ENCODE measurements at places on chromosomes 5 and 9.
A peak's percentile ranks its signal among the peaks of the same experiment; 100 is the strongest.

GRCh38 chr5:33611877-33612276, 171.1 kb downstream of the TARS1 start:
- peak; percentile 30 for DNase-seq

DNA sequence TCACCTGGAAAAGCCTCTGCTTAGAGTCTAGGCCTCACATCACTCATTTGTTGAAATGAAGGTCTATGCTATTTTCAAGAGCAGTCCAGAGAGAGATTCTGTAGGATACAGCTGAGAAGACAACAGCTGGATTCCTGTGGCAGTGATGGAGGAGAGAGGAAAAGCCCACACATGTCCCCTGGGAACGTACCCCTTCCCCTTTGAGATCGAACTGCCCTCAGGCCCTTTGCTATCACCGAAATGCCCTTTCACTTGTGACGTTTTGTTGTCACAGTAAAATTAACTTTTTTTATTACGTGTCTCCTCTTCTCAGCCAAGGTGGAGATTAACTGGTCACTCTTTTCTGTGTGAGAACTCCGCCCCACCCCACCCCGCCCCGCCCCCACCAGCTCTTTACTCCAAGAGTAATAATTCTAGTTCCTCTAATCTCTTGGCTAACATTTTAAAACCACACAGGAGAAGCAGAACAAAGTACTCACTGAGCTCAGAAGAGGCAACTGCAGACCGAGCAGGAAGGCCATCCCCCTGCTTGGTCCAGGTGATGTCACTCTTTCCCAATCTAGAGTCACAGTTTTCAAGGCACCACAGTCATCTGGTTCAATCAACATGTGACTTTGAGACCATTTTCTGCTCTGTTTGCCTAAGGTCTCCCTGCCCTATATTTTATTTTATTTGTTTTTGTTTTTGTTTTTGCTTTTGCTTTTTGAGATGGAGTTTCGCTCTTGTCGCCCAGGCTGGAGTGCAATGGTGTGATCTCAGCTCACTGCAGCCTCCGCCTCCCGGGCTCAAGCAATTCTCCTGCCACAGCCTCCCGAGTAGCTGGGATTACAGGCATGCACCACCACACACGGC, 105.6 kb downstream of the SUSD1 start:
- DNase-seq = no peak

- no peak for DNase-seq
These were observed 19.4 kb downstream of the OGN start for GRCh38 chr9:92385001-92385400.

GRCh38 chr9:99411068-99411467, 189.0 kb downstream of the SEC61B start:
- no peak for DNase-seq

DNA sequence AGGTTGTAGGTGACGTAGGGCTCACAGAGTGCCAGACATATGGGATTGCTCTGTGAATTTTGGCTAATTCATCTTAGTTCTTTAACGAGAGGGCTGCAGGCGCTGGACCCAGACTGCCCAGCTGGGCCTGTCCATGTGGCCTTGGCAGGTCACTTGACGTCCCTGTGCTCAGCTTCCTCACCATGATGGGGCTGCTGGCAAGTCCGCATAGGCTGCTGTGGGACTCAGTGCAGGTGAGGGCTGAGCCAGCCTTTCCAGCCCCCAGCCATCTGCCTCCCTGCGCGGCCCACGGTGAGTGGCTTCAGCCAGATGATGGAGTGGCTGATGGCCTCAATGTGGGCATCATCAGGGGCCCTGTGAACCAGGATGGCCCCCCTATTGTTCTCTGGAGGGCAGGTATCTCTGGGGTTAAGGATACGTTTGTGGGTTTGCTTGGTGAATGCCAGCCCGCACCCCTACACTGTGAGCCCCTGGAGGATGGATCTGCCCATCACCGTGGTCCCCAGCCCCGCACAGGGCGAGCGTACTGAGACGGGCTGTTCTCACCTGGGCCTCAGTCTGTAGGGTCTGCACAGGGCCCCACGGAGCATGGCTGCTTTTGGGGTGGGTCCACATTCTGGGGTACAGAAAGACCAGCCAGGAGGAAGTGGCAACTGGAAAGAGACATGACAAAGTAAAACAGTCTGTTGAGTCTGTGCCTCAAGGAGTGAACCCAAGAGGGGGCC, 3.7 kb downstream of the CARD19 start:
- no peak for DNase-seq

- no peak for DNase-seq
These were observed 275.5 kb upstream of the TAS2R1 start for GRCh38 chr5:9905661-9906060.

GRCh38 chr5:65482296-65482735, 596 bp upstream of the ADAMTS6 start:
- DNase-seq = no peak

DNA sequence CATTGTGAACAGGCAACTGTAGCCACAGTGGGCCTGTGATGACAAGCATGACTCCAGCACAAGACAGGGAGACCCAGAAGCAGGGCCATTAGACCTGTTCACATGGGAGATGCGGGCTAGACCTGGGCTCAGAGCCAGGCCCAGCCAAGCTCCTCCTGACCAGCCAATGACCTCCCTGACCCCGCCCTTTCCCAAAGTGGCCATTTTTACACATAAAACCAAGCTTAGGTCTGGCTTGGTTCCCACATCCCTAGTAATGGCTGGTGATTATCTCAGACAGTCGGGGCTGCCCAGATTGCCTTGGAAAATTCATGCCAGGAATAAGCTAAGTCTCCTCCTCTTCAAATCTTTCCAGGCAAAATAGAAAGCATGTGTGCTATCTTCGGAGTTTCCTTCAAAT, 94.1 kb downstream of the FRMD3 start:
- DNase-seq = no peak

GRCh38 chr5:172079876-172080275, 73.4 kb upstream of the FBXW11 start:
- no peak for DNase-seq

DNA sequence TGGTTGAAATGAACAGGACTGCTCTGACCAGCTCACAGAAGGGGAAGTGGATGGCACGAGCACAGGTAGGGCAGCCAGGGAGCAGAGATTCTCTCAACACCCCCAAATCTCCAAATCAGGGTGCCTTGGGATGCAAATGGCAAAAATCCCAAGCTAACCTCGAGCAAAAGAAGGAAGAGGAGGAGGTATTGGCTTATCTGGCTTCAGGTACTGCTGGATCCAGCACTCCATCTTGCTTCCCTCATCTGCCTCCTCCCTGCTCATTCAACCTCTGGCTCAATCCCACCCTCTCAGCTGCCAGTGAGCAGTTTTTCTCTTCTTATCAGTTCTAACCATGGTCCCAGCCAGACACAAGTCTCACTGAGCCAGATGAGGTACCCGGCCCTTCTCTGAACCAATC, 41.6 kb upstream of the GGTA1 start:
- DNase-seq = no peak

DNA sequence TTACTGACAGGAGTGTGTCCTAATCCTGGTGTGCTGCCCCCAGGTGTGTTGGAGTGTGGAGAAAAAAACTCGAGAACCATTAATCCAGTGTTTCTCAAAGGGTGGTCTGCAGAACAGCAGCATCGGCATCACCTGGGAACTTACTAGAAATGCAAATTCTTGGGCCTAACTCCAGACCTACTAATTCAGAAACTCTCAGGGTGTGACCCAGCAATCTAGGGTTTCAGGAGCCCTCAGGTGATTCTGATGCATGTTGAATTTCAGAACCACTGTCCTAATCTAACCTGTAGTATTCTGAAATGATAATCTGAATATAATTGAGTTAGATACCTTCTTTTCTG, 30.0 kb upstream of the IL6ST start:
- DNase-seq = no peak

DNA sequence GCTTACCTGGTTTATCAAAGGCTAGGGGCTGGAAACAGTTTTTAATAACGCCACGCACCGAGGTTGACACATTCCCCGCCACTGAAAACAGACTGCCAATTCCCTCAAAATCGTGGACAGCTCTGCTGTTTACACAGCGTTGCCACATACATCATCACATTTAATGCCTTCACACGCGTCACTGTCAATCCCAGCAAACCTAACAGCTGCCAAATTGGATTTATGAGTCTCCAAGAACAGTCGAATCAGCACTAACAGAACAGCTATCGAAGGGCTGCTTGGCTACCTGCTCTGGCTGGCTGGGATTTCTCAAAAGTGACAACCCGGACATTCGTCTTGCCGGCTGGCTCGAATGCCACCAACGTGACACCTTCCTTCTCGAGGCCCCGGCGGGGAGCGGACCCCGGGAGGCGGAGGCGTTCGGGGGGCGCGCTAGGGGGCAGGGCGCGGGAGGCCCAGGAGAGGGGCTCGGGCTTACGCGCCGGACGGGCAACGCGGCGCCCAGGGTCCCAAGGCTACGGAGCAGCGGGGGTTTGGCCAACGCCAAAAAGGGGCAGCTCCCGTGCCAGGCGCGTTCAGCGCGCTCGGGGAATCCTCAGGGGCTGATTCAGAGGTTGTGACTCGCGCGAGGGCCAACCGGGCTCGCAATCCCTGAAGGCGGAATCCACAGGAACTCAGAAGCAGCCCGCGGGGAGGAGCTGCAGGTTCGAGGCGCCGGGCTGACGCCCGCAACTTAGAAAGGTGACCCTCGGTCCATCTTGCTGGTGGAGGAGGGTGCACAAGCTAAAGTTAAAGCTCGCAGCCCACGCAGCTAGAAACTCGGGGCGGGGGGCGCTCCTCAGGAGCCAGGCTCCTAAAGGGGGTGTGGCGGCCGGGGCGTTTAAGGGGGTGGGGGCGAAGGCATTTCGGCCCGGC, 1.2 kb downstream of the CDC14B start:
- no peak for DNase-seq

DNA sequence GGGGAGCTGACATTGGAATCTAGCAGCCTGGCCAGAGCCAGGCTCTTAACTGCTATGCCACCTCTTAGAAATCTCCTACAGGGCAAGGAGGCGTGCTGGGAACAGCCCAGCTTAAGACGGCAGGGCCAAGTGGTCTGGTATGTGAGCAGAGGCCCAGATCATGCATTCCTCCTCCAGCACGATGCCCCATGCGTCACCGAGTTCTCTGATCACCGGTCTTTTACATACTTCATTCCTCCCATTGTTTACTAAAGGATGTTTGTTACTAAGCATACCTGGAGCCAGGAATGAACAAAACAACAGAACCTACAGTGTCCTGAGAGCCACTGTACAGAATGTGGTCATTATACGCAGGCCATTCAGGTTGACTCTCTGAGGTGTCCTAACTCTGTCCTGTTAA, 73.8 kb downstream of the TRIO start:
- no peak for DNase-seq

- DNase-seq = no peak
These were observed 6.2 kb downstream of the GNPDA1 start for GRCh38 chr5:142006363-142007236.

GRCh38 chr5:84673785-84674184, 289.1 kb upstream of the EDIL3 start:
- no peak for DNase-seq

- no peak for DNase-seq
These were observed 50.8 kb downstream of the SEMA5A start for GRCh38 chr5:9495121-9495520.

- no peak for DNase-seq
These were observed 198.6 kb downstream of the AGTPBP1 start for GRCh38 chr9:85543196-85543595.

DNA sequence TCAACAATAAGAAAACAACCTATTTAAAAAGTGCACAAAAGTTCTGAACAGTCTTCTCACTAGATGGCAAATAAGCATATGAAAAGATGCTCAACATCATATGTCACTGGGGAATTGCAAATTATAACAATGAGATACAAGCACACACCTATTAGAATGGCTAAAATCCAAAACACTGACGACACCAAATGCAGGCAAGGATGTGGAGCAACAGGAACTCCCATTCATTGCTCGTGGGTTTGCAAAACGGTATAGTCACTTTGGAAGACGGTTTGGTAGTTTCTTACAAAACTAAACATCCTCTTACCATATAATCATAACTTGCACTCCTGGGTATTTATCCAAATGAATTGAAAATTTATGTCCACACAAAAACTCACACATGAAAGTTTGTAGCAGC, 100.9 kb upstream of the TBC1D2 start:
- DNase-seq = no peak

- DNase-seq = no peak
These were observed 42.1 kb upstream of the EEIG1 start for GRCh38 chr9:128022886-128023285.

DNA sequence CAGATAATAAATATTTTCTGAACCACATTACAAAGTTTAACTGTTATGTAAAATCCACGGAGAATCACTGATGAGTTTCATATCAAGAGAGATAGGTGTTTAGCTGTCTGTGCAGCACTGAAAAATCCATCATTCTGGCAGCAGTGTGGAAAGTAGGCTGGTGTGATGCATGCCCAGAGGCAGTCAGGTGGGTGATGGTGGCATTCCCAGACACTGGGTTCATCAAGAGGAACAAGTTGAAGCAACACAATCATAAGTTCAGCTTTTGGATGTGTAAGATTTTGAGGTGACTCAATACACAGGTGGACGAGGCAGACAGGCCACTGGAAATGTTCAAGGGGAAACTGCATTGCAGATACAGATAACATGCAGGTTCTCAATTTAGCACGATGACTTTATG, 11.9 kb downstream of the DNAH5 start:
- no peak for DNase-seq

DNA sequence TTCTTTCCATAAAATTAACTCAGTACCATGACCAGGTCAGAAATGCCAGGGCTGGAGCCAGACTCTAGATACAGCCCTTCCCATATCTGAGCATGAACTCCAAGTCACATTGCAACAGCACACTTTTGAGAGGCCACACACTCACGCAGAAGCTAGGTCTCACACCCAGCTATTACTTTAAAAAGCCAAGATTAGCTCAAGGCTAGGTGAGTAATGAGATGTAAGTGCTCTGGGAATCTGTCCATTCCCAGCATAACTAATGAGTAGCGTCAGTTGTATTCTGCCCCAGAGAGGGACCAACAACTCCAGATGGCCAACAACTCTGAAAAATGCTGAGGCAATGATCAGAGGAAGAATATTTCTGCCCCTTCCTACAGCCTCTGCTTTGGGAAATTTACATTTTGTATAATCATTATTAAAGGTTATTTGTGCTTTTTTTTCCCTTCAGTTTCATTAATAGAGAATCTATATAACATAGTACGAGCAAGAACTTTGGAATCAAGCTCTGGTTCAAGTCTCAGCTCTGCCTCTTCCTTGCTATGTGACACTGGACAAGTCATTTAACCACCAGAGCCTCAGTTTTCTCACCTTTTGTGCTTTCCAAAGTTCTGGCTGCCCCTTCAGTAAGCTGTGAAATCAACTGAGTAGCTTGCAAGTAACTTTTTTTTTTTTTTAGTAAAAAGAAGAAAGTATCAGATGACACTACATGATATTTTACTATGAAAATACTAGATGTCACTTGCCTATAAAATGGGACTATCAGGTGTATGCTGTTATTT, 118.3 kb downstream of the NR6A1 start:
- DNase-seq = peak; percentile 98

- peak; percentile 23 for DNase-seq
These were observed 154.2 kb downstream of the TMC1 start for GRCh38 chr9:72675586-72675985.
